Cerebellum (tissue), 4 donors: ENCODE measurements at places on chromosomes 1 and 21. TPM values are rescaled to one million over a fixed set of nuclear protein-coding genes. Genes with fewer than 3 reads are reported as not detected.

The PTPN7 gene
- total RNA-seq: 0.09 TPM

The HRNR gene
- total RNA-seq: not detected

The SLC9A1 gene
- 3.9 TPM for total RNA-seq

The SPRR4 gene
- total RNA-seq: not detected

The FRRS1 gene
- 1.9 TPM for total RNA-seq

The NR1I3 gene
- not detected for total RNA-seq

The TIAM1 gene
- total RNA-seq: 79.3 TPM

DNA sequence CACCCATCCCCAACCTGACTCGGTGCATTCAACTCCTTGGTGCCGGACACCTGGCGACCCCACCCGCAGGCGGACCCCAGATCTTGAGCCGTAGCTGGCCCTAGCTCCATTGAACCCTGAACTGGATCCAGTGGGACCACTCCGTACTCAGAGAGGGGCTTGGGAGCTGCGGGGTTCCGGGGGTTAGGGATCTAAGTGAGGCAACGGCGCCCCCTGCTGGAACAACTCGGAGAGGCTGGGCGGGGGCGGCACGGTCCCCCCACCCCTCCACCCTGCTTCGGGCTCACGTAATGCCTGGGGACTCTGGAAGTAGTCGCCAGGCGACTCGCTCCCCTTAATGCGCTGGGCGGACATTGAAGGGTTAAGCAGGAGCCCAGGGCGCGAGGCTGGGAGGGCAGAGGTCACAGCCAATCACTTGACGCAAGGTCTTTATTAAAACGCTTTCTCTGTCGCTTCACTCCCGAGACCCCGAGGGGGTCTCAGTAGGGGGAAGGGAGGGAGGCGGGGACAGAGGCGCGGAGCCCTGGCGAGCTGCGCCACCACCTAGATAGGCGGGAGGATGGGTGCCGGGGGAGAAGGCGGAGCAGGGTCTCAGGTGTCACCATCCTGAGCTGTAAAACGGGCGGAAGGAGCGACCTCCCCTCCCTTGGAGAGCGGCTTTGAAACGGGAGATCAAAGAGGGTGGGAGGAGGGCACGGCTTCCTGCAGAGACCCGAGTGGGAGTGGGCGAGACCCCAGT lies 704 bp upstream of the CRABP2 start:
- DNase-seq: peak; percentile 55

GRCh38 chr1:206834711-206835110 lies 30.7 kb upstream of the IL20 start:
- DNase-seq: no peak

DNA sequence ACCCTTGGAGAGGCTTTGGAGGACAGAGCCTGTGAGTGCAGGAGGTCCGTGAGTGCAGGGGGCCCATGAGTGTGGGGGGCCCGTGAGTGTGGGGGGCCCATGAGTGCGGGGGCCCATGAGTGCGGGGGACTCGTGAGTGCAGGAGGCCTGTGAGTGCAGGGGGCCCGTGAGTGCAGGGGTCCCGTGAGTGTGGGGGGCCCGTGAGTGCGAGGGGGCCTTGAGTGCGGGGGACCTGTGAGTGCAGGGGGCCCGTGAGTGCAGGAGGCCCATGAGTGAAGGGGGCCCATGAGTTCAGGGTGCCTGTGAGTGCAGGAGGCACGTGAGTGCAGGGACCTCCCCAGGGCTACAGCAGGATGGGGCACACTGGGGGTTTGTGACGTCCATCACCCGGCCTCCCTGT lies 108.3 kb upstream of the TTC34 start:
- no peak for DNase-seq

- no peak for DNase-seq
These were observed 198.4 kb upstream of the ADGRL4 start for GRCh38 chr1:79204779-79205479.

GRCh38 chr1:211340622-211341507 lies 14.2 kb downstream of the TRAF5 start:
- DNase-seq: no peak

- no peak for DNase-seq
These were observed 415.6 kb downstream of the NPHP4 start for GRCh38 chr1:5576673-5577065.

DNA sequence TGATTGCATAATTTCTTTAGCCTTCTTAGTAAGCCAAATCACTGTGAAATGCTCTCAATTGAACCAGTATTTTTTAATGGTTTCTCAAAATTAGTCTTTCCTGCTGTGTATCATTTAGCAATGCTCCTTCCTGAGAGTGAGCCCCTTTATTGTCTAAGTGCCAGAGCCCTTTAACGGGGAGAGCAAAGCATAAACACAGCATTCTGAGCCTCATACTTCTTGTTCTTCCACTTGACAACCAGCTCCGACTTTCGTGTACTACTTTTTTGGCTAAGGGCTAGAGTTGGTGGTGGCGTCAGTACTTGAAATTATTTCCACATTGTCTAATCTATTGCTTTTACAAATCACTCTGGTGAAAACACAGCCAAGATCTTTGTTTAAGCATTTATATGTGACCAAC lies 299.0 kb downstream of the TPR start:
- no peak for DNase-seq

DNA sequence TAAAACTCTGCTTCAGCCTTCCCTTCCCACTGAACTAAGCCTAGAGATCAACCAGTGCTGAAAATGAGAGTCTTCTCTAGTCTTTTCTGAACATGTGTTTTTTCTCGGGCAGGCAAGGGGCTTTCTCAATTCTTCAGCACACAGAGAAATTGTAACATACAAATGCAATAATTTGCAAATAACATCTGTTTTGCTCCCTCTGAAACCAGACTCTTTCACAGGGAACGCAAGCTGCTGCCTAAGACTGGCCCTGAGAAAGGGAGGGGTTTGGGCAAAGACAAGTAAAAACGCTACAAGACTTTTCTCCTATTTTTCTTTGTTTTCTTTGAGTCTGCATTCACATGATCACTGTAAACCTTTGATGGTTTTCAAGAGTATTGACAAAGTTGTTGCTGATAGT lies 39.6 kb upstream of the VN1R5 start:
- DNase-seq: no peak

GRCh38 chr1:204087893-204088528 lies 15.1 kb downstream of the SOX13 start:
- DNase-seq: no peak

GRCh38 chr1:53218201-53218600 lies 2.2 kb downstream of the CZIB start:
- DNase-seq: no peak

- DNase-seq: no peak
These were observed 29.4 kb downstream of the PTGFR start for GRCh38 chr1:78520216-78520615.

GRCh38 chr1:201896951-201897391 lies 8.3 kb downstream of the SHISA4 start:
- DNase-seq: no peak

GRCh38 chr1:151547119-151547899 lies 7.2 kb downstream of the TUFT1 start:
- DNase-seq: no peak

DNA sequence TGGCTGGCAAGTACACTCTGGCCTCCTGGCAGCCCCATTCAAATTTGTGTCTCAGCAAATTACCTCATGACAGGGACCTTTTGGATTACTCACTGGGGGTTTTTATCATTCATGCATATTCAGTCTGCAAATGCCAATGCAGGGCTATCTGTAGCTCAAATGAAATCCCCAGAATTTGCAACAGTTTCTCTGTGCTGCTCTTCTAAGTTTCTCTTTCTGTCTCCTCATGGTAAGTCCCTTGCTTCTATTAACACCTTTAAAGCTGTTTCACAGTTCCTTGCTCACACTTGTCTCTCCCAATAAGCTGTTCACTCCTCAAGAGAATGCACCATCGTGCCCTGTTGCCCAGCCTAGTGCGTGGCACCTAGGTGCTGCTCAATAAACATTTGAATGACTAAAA lies 3.3 kb upstream of the FAM78B start:
- DNase-seq: no peak
